Tibial nerve (tissue), 4 donors: ENCODE measurements at places on chromosomes 13 and 19. TPM values are rescaled to one million over a fixed set of nuclear protein-coding genes. Genes with fewer than 3 reads are reported as not detected.

DNA sequence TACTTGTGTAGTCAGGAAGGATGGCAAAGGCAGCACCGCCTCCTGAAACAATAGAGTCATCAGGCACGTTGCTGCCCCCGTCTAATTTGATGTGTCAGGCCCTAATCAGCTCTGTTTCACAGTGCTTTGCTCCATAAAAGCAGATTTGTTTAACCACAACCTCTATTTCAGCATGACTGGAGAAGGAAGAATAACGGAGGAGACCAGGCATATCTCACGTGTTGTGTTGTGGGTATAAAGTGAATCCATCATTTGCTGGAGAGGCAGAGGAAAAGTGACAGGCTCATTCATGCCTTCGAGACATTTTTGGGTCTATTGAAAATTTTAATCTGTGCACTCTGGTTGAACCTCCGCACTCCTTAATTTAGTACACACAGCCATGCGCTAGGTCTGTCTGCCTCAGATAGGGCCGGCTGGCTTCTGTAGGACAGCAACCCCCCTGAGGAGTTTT is 940.4 kb upstream of the SLC10A2 start:
- no peak for DNase-seq

DNA sequence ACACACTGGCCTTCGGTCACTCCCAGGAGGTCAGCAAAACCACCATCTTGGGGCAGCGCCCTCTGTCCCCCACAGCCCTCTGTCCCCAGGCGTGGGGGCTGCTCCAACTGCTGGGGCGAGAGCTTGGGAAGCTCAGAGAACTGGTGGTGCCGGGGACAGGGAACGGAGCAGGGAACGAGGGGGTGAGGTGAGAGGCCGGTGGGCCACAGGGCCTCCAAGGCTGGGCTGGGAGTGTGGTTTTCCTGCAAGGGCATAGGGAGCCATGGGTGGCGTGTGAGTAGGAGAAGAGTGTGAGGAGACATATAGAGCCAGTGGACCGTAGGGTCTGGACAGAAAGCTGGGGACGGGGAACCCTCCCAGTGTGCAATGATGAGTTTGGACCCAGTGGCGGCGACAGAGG is 34.1 kb downstream of the F2RL3 start:
- no peak for DNase-seq

DNA sequence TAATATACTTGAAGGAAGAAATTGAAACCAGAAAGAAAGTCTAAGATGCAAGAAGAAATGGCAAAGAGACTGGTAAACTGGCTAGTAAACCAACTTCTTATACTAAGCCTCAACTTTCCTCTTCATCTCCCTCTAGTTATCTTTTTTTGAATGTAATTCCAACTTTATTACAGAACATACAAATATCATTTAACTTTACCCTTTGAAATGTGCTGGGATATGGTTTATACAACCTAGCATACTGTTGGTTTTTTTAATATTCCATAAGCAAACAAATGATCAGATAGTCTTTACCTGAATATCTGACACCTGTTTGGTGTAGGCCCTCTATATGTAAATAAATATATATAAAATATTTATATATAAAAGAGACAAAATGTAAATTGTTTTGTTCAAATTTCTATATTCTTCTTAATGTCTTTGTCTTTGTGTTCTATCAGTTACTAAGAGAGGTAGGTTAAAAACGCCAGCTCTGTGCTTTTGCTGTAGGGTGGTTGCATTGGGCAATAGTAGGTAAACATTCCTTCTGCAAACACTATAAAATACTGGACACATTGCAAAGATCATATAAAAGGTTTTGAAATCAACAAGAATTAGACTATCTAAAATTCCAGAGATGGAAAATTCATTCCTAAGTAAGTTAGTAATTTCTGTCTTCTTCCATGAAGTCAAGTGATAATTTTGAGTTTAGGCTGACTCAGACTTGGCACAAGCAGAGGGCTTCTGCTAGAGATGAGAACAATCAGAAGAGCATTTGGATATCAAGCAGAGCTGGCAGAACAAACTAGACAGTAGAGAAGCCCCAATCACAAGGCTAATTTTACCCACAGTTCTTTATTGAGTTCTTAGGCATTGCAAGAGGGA is 383.3 kb downstream of the RFC3 start:
- no peak for DNase-seq

DNA sequence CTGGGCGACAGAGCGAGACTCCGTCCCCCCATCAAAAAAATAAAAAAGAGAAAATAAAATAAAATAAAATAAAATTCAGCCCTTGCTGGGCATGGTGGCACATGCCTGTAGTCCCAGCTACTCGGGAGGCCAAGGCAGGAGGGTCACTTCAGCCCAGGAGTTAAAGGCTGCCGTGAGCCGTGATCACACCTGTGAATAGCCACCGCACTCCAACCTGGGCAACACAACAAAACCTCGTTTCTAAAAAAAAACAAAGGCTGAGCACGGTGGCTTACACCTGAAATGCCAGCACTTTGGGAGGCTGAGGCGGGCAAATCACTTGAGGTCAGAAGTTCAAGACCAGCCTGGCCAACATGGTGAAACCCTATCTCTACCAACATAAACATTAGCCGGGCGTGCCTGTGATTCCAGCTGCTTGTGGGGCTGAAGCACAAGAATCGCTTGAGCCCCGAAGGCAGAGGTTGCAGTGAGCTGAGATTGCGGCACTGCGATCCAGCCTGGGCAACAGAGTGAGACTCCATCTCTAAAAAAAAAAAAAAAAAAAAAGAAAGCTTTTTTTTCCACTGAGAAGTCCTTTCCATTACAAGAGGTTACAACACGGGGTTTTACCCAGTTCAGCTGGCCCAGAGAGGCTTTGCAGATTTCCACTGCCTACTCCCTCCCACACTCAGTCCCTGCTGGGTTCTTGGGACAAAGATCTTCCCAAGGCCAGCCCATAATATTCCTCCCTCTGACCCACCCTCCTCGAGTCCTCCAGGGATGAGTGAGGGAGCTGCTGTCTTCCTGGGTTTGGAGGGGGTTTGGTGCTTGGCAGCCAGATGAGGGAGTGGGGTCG is 6.4 kb downstream of the ANGPTL4 start:
- DNase-seq = peak; percentile 56

GRCh38 chr13:90185734-90186133 is 1161.8 kb upstream of the MIR17HG start:
- DNase-seq = no peak

DNA sequence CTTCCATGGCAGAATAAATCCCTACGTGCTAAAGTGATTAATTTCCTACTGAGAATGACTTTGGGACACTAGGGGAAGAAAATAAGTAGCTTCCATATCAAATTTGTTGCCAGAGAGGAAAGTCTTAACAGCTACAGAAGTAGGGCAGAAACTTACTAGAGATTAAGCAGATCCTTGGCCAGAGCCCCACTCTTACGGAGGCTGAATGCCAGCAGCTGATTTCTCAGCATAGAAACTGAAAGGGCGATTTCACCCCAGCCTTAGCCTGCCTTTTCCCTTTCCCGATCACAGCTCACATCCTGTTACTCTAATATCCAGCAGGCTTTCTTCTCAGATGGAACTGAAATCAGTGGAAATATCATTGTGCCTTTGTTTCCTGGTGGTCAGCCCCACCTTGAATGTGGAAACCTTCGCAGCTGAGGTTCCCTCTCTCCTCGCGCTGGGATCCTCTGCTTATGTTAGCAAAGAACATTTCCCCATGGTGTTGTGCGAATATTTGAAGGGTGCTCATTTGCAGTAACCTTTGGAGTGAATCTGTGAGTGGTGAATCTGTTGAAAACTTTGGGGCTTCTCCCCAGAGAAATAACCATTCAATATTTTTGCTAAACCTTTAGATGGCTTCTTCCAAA is 8.4 kb downstream of the FAM124A start:
- DNase-seq = peak; percentile 31

DNA sequence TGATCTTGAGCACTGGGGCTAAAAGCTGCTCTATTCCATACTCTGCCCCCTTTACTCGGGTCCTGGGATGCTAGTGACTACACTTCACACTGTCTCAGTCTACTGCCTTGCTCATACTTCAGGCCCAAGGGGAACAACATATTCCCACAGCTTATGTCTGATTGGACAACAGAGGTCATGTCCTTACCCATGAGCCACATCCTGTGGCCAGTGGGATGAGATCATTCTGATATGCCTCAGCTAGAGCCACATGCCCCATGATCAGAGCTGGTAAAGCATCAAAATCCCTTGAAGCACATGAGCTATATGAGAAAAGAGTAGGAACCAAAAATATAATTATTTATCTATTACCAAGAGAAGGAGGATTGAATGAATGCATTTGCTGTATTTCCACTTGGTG is 290.1 kb upstream of the TSHZ3 start:
- no peak for DNase-seq

- no peak for DNase-seq
Observed at GRCh38 chr19:45069056-45069455, 7.2 kb downstream of the ZNF296 start.

DNA sequence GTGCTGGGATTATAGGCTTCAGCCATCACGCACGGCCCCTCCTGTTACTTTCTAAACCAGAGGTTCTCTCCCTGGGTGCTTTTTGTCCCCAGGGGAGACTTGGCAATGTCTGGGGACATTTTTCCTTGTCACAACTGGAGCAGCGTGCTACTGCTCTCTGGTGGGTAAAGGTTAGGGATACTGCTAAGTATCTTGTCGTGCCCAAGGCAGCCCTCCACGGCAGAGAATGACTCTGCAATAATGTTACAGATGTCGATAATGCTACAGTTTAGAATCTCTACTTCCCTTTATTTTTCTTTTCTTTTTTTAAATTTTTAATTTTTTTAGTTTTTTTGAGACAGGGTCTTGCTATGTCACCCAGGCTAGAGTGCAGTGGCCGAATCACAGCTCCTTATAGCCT is 38.0 kb downstream of the ADGRE1 start:
- no peak for DNase-seq

DNA sequence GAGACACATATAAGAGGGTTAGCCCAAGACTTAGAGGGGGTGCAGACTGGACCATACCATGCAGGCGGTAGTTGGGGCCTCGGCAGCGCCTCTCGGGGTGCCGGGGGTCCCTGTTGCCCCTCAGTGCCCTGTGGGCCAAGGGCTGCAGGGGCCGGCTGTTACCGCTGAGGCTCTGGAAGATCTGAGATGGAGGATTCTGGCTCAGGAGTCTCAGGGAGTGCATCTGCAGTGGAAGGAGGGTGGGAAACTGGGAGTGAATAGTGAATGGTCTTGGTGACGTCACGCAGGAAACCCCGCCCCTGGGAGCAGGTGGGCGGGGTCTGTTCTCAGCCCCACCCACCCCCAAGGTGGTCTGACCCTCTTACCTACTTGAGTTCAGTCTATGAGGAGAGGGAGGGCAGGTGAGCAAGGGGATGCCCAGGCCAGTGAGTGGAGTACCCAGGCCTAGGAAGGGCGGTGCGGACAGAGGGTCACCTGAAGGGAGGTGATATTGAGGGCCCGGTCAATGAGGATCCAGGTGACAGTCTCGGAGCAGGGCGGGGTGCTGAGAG is 1.7 kb upstream of the DBP start:
- no peak for DNase-seq

DNA sequence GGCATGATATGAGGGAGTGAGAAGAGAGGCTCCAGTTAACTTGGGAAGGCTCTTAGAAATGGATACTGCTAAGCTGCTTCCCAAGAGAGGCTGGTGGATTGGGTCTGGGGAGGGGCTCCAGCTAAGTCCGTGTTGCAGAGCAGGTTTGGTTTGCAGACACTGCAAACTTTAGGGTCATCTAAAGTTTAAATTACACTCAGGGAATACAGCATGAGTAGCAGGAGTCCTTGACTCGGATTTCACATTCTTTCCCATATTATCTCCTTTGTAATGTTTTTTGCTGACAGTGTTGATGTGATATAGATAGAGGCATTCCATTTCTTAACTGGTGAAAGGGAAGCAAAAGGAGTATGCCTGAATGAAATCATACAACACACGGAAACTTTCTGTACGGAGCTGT is 31.9 kb downstream of the SGCG start:
- DNase-seq = no peak

DNA sequence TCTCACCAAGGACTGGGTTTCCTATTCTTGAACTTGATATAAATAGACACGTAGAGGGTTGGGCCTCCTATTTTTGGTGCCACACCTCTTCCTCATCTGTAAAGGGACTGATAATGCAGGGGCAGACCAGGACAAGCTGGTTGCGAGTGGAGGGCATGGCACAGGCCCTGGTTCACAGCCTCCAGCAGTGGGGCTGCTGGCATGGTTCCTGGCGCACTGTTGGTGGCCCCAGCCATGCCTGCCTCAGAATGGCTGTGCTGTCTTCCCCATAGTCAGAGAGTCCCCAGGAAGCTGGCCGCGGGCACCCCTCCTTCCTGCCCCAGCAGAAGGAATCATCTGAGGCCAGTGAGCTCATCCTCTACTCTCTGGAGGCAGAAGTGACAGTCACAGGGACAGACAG is 10.5 kb upstream of the OVOL3 start:
- DNase-seq = no peak

GRCh38 chr19:45852145-45852750 is 10.7 kb downstream of the SYMPK start:
- no peak for DNase-seq

DNA sequence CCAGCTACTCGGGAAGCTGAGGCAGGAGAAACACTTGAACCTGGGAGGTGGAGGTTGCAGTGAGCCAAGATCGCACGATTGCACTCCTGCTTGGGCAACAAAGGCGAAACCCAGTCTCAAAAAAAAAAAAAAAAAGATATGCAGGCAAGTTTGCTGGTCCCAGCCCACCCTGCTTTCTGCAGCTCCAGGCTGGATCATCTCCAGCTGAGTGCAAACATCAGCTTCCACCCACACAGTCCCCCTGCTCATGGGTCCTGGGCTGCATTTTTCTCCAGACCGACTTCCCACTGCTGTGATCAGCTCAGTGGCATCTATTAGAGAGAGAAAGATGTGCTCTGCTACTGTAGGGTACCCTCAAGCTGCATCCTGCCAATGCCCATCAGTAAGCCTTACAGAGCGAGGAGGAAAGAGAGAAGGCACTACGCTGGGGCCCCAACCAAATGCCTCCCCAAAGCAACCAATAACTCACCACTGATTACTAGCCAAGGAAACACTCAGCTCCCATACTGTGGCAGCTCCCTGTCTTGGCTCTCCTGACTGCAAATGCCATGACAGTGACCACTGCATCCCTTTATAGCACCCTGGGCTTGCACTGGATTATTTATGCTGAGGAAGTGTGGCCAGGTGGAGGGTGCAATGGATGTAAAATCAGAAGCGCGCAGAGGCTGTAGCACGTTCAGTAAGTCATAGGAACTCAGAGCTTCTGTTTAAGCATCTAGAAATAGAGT is 170.9 kb upstream of the ZNF507 start:
- no peak for DNase-seq

GRCh38 chr13:32428581-32429432 is 877 bp upstream of the N4BP2L1 start:
- peak; percentile 25 for DNase-seq

Gene CEACAM8
- not detected for total RNA-seq

Gene ATXN8OS
- not detected for total RNA-seq

Gene AZU1
- total RNA-seq = not detected

Gene ZNF284
- total RNA-seq = 2.2 TPM

Gene OSCAR
- total RNA-seq = 1.8 TPM

Gene KLK12
- not detected for total RNA-seq

Gene SUGP2
- total RNA-seq = 68.4 TPM
